Kidney tubule cell (primary cell): ENCODE measurements at places on chromosomes 7 and 10.
A peak's percentile ranks its signal among the peaks of the same experiment; 100 is the strongest.

DNA sequence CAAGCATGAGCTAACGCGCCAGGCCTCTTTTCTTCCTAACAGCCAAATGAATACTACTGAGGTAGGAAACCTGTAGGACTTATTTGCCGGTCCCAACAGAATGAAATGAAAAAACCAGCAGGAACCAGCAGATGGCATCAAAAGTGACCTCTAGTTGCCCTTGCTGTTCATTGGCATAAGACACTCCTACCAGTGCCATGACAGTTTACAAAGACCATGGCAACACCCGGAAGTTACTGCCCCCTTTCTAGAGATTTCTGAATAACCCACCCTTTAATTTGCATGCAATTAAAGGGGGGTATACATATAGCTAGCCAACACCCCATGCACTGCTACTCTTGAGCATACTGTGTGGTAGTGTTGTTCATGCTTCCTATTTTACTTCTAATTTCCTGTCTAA lies 65.2 kb downstream of the ATE1 start:
- DNase-seq, result no peak

DNA sequence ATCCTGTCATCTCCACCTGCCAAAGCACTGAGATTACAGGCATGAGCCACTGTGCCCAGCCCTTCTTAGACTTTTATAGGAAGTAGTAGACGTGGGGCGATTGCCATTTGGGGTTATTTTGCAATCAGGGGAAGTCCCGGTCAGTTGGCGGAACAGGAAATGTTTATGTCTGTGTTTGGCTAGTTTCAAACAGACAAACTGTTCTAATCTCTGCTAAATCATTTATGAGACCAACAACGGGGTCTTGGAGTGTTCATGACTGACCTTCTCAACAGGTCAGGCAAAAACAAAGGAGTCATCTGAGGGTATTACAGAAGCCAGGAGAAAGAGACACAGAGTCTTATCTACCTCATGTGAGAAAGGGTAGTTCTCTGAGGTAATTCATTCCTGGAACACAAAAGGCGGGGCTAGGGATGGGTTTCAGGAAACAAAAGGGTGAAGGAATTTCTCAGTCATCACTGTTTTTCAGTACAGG lies 6.6 kb upstream of the TPK1 start:
- peak; percentile 87 for DNase-seq

- peak; percentile 43 for DNase-seq
These were observed 18.8 kb upstream of the SLC35G1 start for GRCh38 chr10:93875032-93875358.

GRCh38 chr7:127585044-127585953 lies at the start of gene GCC1:
Gene GCC1, minus strand, starts transcription at chr7:127585596. Its CDS starts 414 bp downstream, at chr7:127585182.
- DNase-seq, result peak; percentile 91

GRCh38 chr10:85262992-85263391 lies 934.6 kb downstream of the CCSER2 start:
- peak; percentile 11 for DNase-seq

DNA sequence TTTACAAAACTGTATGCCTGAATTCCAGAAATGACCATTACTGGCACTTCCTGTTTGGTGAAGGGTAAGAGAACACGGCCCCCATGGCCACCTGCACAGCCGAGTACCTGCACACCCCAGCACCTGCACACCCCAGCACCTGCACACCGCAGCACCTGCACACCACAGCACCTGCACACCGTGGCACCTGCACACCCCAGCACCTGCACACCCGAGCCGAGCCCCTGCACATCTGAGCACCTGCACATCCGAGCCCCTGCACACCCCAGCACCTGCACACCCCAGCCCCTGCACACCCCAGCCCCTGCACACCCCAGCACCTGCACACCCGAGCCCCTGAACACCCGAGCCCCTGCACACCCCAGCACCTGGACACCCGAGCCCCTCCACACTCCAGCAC lies 243.5 kb downstream of the DNAJB6 start:
- no peak for DNase-seq

GRCh38 chr10:23441251-23441650 lies 2.4 kb downstream of the OTUD1 start:
- no peak for DNase-seq

DNA sequence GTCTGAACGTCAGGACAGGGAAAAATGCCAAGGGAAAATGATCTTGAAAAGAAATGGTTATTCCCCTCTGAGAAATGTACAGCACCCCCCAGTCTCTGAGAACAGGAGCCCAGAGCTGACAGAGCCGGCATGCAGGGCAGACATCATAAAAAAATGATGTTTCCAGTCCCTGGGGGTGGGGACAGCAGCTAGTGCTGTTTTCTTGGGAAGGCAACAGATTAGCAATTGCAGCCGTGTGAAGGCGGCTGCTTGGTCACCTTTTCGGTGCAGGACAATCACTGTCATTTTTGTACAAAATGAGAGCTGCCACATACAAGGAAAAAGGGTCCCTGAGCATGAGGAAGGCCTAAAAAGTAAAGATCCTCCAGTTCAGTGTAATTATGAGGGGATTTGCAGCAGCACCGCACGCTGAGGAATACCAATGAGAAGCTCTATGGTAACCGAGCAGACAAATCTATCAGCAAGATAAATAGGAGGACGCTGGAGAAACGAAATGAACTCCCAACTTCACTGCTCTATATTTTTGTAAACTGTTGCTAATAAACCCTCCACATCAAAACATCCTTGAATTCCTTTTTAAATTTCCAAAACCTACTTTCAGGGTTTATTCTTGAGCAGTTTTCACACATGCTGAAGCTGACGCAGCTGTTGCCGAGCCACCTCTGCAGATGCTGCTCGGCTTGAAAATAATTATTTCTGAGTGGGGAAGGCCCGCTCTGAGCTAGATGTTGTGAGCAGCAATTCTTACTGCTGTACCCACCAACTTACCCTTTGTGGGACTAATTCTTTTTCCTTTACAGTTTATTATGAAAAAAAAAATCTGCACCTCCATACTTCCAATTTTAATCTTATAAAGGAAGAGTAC lies 98.2 kb upstream of the NEBL start:
- no peak for DNase-seq

DNA sequence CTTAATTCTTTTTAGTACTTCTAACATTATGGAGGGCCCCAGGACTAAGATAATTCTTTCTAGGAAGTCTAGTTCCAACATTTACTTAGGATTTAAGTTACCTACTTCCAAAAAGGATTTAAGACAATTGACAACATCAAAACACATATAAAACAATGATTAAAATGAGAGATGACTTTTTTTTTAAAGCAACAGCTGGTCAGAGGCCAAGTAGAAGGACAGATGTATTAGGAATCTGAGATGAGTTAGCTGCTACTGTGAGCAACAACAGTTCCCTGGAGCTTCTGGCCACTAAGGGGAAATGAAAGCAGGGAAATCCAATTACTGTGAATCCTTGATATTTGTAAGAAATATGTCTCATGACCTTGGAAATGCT lies 222.3 kb downstream of the PHTF2 start:
- DNase-seq, result peak; percentile 1

DNA sequence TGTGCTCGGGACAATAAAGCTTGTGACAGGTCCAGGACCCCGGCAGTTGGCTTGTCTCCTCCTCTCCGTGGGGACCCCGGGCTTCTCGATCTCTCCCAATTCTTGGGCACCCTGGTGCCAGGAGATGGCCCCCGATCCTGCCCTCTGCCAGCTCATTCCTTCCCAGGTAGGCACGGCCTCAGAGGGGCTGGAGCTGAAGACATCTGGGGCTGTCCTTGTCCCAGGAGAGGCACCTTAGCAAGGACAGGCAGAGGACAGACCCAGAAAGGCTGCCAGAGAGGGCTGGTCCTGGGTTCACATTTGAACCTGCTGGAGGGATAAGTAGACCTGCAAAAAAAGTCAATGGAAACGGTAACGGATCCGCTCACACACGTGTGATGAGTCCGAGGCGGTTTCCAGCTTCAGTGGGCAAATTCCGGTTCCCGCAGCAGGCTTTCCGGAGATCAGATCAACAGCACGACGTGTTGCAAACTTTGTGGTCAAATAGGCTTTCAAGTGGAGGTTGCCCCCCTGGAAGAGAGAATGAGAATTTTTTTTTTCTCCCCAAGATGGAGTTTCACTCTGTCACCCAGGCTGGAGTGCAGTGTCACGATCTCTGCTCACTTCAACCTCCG lies 47.7 kb upstream of the GTF2IRD1 start:
- no peak for DNase-seq

GRCh38 chr7:11327633-11328032 lies 354.0 kb downstream of the PHF14 start:
- DNase-seq, result no peak

DNA sequence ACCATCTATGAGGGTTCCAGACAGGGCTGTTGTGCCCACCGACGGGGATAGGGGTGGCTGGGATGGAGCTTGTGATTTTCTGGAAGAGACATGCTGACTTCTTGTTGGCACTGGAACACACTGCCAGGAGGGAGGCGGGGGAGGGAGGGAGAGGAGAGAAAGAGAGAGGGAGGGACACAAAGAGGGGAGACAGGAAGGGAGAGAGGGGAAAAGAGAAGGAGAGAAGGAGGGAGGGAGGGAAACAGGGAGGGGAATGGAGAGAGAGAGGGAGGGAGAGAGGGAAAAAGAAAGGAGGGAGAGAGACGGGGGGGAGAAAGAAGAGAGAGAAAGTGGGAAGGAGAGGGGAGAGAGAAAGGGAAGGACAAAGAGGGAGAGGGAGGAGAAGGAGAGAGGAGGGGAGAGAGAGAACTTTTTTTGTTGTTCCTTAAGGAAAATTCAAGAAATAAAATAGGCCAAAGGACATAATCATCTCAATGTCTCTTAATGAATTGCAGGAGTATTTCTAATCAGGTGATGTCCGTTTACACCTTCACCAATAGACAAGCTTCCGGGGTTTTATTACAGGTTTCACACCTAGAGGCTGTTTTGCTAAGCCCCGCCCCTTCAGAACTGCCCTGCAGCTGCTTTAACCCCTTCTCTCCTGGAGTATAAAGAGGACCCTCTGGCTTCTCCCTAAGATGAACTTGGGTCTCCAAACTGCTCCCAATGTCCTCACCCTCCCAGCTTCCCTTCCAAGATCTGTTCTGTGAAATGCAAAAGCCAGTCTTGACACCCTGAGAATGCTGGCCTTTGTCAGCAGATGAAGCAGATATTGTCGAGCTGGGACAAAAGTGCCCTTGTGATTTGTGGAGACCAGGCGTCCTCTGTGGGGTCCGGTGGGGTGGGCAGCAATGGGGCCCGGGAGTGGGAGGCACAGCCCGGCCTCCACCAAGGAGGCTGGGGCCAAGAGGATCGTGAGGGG lies 82.0 kb upstream of the GTF2IRD1 start:
- DNase-seq, result peak; percentile 55

DNA sequence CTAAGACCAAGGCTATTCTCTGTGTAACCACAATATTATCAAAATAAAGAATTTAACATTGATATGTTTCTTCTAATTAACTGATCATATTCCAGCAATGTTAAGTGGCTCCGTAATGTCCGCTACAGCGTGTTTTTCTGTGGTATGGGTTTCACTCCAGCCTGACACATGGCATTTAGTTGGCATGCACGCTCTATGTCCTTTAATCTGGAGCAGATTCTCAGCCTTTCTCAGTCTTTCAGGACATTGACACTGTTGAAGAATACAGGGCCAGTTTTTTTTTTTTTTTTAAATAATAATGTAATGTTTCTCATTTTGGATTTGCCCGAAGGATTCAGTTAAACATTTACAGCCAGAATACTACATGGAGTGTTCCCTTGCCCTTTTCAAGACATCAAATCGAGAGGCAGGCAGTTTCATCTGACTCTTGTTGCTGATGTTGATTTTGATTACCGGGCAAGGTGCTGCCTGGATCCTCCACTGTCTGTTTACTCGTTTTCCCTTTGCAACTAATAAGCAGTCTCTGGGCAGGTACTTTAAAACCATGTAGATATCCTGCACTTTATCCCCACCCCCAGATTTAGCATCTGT lies 97.5 kb upstream of the GJD4 start:
- no peak for DNase-seq

DNA sequence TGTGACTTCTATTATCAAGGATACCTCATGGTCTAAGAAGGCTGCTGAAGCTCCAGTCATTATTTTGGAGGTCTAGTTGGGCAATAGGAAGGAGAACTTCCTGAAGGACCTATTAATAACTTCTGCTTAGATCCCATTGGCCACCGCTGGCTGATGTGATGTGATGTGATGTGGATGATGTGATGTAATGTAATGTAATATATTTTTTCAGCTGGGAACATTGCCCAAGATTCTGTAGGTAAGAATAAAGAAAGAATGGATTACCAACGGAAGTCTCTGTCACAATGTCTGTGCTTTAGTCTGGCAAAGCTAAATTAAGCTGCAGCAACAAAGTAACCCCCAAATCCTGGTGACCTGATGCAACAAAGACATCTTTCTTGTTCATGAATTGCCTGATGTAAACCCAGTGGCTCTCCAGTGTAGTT lies 233.7 kb downstream of the PTEN start:
- no peak for DNase-seq

DNA sequence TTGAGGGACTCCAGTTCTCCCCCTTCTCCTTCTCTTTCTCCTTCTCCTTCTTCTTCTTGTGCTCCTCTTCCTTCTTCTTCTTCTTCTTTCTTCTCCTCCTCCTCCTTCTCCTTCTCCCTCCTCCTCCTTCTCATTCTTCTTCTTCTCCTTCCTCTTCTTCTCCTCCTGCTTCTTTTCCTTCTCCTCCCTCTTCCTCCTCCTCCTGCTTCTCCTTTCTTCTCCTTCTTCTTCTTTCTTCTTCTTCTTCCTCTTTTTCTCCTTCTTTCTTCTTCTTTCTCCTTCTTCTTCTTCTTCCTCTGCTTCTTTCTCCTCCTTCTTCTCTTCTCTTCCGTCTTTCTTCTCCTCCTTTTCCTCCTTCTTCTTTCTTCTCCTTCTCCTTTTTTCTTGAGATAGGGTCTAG lies 25.6 kb upstream of the LIMK1 start:
- no peak for DNase-seq

DNA sequence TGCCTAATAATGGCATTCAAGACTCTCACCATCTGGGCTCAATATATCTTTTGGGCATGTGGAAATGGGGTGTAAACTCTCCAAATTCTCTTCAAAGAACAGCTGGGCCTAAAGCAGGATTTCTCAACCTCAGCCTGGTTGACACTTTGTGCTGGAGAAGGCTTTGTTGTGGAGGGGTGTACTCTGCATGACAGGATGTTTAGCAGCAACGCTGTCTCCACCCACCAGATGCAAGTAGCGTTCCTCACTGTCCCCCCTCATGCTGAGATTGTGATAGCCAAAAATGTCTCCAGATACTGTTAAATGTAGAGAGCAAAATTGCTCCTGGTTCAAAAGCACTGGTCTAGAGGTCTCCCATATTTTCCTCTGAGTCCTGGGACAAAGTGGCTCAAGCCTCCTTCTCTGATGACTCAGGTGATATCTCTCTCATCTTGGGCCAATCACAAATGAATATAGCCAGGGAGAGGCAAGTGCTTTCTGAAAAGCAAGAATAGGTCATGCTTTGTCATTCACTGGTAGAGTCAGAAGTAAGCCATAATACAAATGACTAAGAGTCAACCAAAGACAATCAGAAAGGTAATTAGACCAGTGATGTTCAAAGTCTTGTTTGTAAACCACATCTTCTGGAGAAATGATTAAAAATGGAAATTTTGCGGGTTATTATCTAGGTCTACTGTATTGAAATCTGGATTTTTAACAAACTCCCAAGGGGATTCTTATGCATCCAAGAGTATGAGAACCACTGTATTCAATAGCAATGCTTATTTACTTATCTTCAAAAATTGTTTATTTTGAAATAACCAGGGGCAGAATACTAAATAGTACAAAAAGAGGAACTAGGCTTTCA lies 330.8 kb downstream of the PTEN start:
- DNase-seq, result peak; percentile 60

- DNase-seq, result no peak
These were observed 5.1 kb downstream of the ARHGAP22 start for GRCh38 chr10:48599830-48600134.

- peak; percentile 15 for DNase-seq
These were observed 276.3 kb downstream of the ADARB2 start for GRCh38 chr10:1461016-1461415.
